ENCODE measurements at places on chromosomes 4 and X. TPM values are rescaled to one million over a fixed set of nuclear protein-coding genes. Genes with fewer than 3 reads are reported as not detected.

SLC49A3 gene
- total RNA-seq, result 13.1 TPM

- no peak overlapping the region for H3K4me3 ChIP-seq
- DNase-seq, result peak; percentile 37
- no peak overlapping the region for H3K27ac ChIP-seq
- H3K4me1 ChIP-seq, result no peaks in the 10 kb centered on the region
- peaks cover 4% of the 10 kb centered on the region for H3K27me3 ChIP-seq
Measured at GRCh38 chr4:87679449-87680169, 29.5 kb downstream of the DMP1 start.

GRCh38 chr4:160021870-160022269 is 919.0 kb downstream of the RAPGEF2 start:
- no peaks in the 10 kb centered on the region for H3K27me3 ChIP-seq
- no peak overlapping the region for H3K27ac ChIP-seq
- H3K4me1 ChIP-seq, result peaks cover 4% of the 10 kb centered on the region
- peaks cover 2% of the 10 kb centered on the region for H3K36me3 ChIP-seq
- no peak for DNase-seq

ZNF275 gene
- total RNA-seq, result 11.9 TPM

DNA sequence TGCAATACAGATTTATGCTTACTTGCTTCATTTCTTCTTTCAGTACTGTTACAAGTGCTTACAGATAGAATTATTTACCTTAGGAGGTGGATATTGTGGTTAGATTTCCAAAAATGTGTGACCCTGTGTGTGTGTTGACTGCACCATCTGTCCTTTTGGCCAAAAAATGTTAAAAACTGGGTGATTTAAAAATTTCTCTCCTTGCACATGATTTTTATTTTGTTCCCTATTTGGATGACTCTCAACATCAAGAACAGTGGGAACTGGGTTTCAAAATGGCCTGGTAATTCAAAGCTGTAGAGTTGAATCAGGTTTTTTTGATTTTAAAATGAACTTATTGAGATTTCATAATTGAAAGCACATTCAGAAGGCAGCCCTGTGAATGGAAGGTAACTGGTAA is 1132.9 kb downstream of the RAPGEF2 start:
- H3K4me1 ChIP-seq, result peaks cover 4% of the 10 kb centered on the region
- no peaks in the 10 kb centered on the region for H3K36me3 ChIP-seq
- H3K27me3 ChIP-seq, result no peaks in the 10 kb centered on the region
- DNase-seq, result no peak

GRCh38 chrX:13520936-13521335 is 48.5 kb upstream of the EGFL6 start:
- no peak overlapping the region for H3K27ac ChIP-seq
- no peaks in the 10 kb centered on the region for H3K36me3 ChIP-seq
- DNase-seq, result no peak
- H3K27me3 ChIP-seq, result no peaks in the 10 kb centered on the region
- H3K4me1 ChIP-seq, result no peaks in the 10 kb centered on the region

DNA sequence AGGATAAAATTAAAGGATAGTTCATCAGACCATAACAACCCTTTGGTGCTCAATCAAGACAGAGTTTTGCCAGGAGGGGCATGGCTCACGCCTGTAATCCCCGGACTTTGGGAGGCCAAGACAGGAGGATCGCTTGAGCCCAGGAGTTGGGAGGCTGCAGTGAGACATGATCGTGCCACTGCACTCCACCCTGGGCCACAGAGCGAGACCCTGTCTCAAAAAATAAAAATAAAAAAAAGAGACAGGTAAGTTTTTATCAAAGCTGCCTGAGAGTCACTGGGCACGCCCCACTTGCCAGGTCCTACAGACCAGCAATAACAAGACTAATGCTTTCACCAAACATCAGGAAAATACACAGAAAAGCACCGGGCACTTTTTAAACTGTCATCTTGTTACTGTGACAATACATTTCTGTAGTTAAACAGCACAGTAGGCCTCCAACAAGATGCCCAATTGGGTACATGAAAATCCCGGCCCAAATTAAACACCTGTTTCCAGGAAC is 765 bp downstream of the CFAP97 start:
- H3K4me3 ChIP-seq, result peak overlapping the region; percentile 87
- no peak for DNase-seq
- H3K27me3 ChIP-seq, result no peaks in the 10 kb centered on the region
- H3K36me3 ChIP-seq, result peaks cover 4% of the 10 kb centered on the region
- H3K27ac ChIP-seq, result peak overlapping the region; percentile 94
- H3K4me1 ChIP-seq, result peaks cover 29% of the 10 kb centered on the region

DNA sequence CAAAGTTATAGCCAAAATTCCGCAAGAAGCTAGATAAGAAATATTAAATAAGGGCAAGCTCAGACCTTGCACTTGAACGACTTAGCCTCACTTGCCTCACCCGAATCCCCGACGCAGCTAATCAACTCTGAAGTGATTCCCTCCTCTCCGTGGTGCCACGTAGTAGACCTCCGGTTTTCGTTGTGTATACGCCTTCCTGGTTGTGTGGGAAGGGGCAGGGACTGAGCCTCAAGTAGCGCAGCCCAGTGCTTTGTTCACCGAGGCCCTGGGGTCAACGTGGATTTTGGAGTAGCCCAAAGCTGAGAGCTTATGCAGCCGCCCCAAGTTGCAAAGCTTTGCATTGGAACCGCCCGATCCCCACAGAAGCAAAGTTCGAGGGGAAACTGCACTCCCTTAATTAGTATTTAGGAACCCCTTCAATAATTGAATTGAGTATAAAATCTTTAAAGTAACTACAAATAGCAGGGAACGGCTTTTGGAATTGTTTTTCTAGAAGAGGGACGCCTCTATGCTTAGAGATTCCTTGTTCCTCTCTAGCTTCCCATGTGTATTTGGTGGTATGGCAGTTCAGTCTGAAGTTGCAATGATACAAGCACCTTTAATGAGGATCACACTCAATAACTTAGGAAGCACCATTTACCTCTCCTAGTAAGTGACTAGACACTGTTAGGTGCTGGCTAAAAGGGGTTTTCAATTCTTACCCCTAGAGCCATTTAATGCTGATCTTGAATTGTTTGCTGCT is 55.7 kb downstream of the LINC00632 start:
- H3K4me3 ChIP-seq, result peak overlapping the region; percentile 75
- no peaks in the 10 kb centered on the region for H3K36me3 ChIP-seq
- DNase-seq, result no peak
- H3K4me1 ChIP-seq, result peaks cover 8% of the 10 kb centered on the region
- H3K27ac ChIP-seq, result no peak overlapping the region

Data from progenitor cell of endocrine pancreas (in vitro differentiated cells).